ENCODE measurements at places on chromosomes 7 and 10.

DNA sequence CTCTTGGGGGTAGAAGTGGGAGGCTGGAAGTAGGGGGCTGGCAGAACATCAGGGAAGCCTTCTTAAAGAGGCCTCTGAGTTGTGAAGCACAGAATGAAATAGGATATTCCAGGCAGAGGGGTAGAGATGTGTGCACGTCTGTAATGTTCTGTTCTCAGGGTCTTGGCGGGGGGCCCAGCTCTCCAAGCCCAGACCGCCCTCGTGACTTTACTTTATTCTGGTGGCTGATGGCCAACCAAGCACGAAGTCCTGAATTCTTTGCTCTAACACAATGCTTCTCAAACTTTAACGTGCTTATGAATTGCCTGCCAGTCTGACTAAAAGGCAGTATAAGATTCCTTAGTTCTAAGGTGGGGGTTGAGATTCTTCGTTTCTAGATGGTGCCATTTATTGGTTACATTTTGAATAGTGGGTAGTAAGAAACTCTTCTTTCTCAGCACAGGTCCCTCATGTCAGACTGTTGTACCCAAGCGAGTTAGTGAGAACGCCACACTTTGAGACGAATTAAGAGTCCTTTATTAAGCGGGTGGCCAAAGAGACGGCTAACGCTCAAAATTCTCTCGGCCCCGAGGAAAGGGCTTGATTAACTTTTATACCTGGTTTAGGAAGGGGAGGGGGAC, 8.2 kb downstream of the PRXL2A start:
- no peak for DNase-seq

GRCh38 chr7:66699998-66700397, 40.5 kb upstream of the RABGEF1 start:
- DNase-seq: no peak

- no peak for DNase-seq
Measured at GRCh38 chr7:125427676-125428075, 498.1 kb upstream of the POT1 start.

DNA sequence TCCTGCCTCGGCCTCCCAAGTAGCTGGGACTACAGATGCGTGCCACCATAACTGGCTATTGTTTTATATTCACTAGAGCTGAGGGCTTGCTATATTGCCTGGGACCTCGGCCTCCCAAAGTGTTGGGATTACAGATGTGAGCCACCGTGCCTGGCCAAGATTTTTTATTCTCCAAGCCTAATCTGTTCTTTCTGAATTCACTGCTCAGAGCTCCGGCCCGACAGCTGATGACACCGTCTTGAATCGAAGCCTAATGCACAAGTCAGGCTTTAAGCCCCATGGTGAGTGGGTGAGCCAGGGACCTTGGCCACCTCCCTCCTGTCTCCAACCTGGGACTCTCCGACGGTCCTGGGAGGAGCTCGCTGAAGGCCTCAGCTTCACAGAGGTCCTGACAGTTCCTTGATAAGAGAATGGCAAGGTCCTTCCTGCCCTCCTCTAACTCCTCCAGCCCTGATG, 338.9 kb downstream of the WDR37 start:
- DNase-seq: no peak

DNA sequence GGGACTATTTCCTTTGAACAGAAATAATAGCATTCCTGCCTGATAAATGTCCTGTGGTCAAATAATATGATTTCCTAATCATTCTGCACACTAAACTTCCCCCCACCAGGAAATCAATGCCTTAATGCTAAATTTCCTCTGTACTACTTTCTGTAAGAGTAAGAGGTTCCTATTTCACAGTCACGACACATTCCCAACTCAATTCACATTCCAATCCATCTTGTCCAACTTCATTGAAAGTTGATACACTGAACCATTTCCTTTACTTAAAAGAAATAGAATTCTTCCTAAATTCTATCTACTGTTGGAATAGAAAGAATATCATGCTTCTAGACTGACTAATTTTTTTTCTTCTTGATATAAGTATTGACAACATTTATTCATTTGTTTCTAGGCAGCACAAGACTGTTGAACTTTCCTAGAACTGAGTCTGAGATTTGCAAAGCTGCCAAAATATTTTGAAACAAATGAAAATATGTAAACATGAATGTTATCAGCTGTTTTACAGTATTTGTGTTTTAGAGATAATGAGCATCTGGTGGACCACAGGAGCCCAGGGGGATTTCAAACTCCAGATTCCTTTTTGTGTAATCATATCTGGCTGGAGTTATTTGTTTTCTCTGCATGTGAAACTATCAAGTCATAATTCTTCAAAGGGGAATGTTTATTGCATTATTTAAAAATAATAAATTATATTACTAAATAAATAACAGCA, 121.5 kb downstream of the TPST1 start:
- DNase-seq: no peak

- DNase-seq: no peak
Measured at GRCh38 chr10:71554671-71555070, 158.0 kb downstream of the CDH23 start.

- DNase-seq: no peak
Measured at GRCh38 chr10:4684434-4684833, 141.6 kb upstream of the AKR1E2 start.

Measured in activated CD4-positive, alpha-beta T cell treated with anti-CD3 and anti-CD28 coated beads for 1 hour (primary cell).